Hematopoietic multipotent progenitor cell treated with erythropoietin and hydrocortisone succinate and interleukin-3 and kit ligand, for 17 days (in vitro differentiated cells): ENCODE measurements at places on chromosomes 4 and X.

- DNase-seq, result no peak
Measured at GRCh38 chrX:71103110-71103983, 3.2 kb downstream of the CXorf65 start.

DNA sequence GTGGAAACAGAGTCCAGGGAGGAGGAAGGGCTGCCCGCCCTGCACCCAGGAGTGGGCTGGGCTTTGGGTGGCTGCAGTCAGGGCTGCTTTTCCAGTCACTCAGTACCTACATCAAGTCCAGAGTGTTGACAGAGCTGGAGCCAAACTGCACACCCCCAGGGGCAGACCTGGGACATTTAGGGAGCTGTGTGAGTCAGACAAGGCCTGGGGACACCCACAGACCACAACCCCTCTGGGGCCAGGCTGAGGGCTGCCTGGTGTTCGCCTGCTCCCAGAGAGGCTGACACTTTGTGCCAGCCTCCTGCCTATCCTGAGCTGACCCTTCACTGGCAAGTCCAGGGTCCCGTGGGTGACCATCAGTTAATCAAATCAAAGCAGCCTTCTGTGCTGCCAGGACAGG lies 240.0 kb downstream of the BCOR start:
- DNase-seq, result no peak

DNA sequence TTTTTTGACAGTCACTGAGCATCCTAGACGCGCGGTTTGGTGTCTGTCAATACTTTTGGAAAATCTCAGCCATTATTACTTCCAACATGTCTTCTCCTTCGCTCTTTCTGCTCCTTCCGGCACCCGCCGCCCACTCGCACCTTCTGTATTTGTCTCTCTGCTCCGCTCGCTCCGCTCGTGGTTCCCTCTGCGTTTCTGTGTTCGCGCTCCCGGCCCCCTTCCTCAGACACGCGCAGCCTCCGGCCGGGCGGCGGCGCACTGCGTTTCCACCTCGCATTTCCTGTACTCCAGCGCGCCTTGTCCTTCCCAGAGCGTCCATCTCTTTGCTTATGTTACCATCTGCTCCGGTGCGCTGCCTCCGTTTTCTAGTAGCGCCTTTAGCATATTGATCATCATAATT lies 21.1 kb downstream of the PDE6B start:
- no peak for DNase-seq

GRCh38 chr4:35228313-35228712 lies 1016.0 kb downstream of the ARAP2 start:
- DNase-seq, result no peak

DNA sequence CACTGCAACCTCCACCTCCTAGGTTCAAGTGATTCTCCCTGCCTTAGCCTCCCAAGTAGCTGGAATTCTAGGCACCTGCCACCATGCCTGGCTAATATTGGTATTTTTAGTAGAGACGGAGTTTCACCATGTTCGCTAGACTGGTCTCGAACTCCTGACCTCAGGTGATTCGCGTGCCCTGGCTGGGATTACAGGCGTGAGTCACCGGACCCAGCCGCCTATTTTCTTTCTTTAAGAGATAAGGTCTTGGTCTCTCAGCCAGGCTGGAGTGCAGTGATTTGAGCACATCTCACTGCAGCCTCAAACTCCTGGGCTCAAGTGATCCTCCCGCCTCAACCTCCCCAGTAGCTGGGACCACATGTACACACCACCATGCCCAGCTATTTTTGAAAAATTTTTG lies 166.5 kb downstream of the DHRSX start:
- DNase-seq, result no peak

GRCh38 chr4:139540632-139541031 lies 15.4 kb downstream of the SETD7 start:
- no peak for DNase-seq

- DNase-seq, result no peak
Measured at GRCh38 chrX:46683048-46683447, 75.9 kb downstream of the SLC9A7 start.

GRCh38 chrX:100871594-100872560 lies 2.3 kb downstream of the NOX1 start:
- no peak for DNase-seq

DNA sequence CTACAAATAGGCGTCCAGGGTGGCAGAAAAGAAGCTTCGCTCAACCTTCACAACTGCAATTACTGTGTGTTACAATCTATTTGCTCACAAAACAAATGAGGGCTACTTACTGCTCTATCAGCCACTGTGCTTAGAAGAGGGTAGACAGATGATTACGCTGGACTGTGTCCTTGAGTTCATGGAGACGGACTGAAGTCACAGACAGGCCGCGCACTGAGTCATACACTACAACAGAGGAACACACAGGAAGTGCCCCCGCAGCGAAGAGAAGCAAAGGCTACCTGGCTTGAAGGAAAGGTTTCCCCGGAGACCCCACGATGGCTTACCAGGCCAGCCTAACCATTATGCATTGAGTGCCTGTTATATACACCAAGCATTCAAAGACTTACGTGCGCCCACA lies 25.6 kb downstream of the FAT1 start:
- no peak for DNase-seq

DNA sequence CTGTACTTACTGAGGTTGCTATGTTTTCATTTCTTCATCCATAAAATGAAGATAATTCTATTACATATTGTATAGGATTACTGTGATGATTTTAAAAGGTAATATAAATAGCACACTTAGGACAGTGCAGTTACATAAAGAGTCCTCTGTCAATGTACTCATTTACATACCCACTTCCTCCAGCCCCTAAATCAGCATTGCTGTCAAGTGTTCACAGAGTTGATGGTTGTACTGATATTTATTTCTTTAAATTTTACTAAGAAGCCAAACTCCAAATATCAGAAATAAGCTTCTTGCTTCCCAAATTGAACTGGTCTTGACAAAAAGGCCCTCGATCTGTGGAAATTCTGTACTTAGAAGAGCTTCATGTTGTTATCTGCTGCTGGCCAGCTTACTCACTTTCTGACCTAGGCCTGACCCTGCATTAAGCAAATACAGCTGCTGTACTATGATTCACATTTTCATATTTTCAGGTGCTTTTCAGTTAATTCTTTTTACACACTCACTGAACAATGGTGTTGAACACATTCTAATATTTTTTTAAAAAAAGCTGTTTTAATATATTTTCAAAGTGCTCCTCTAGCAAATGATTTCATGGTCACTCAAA lies 259.6 kb downstream of the UNC5C start:
- no peak for DNase-seq
